Amniotic stem cell (primary cell): ENCODE measurements at places on chromosomes 7 and 10.

DNA sequence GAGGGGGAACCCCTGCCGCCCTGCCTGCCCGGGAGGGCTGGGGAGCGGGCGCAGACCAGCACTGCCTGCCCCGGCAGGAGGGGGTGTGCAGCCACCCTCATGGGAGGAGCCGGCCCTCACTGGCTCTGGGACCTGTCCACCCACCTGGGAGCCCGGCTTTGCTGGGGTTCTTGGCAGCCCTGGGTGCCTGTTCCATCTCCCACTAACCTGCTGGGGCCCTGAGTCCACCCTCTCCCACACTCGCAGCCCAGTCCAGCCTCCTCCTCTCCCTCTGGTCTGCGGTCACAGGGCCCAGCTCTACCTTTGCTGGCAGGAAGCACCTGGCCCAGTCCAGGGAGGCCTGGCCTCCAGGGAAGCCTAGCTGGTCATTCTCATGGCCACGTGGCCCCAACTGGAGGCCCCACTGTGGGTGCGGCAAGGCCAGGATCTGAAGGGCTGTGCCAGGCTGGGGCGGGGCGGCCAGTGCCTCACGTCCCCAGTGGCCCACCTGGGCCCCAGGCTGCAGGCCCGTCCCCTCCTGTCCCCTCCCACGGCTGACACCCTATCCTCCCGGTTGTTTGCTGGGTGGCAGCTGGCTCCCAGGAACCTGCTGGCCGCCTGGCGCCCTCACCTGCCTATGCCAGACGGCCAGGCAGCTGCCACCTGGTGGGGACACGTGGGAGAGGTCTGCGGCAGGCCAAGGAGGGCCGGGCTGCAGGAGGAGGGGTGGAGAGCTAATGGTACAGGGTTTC lies at the start of gene TMEM184A:
TSS of gene TMEM184A (minus strand) at position 393 of the 731 bp plus-strand sequence. CDS start 721 bp downstream, outside the sequence.
- DNase-seq = no peak

GRCh38 chr7:51019191-51019844 lies 236.6 kb upstream of the GRB10 start:
- DNase-seq = no peak

DNA sequence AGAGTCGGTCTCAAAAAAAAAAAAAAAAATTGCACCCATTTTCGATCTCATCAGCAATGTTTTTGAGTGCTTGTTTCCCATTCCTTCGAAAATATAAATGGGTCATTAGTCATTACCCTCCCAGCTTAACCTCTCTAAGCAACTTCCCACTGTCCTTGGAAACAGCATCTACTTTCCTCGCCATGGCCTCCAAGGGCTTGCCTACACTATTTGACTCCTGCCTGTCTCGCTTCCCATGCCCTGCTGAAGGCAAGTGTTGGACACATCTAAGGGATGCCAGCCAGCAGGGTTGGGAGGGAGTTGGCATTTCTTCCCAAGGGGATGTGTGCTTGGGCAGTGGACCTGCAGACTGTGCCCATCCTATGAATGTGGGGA lies 12.7 kb upstream of the RHBDD2 start:
- DNase-seq = no peak

- DNase-seq = no peak
Observed at GRCh38 chr10:110059925-110060324, 52.1 kb downstream of the ADD3 start.

GRCh38 chr7:44131173-44132029 lies 8.1 kb upstream of the POLD2 start:
- DNase-seq = no peak

- DNase-seq = peak; percentile 72
Observed at GRCh38 chr7:137667633-137668387, 179.0 kb downstream of the DGKI start.

DNA sequence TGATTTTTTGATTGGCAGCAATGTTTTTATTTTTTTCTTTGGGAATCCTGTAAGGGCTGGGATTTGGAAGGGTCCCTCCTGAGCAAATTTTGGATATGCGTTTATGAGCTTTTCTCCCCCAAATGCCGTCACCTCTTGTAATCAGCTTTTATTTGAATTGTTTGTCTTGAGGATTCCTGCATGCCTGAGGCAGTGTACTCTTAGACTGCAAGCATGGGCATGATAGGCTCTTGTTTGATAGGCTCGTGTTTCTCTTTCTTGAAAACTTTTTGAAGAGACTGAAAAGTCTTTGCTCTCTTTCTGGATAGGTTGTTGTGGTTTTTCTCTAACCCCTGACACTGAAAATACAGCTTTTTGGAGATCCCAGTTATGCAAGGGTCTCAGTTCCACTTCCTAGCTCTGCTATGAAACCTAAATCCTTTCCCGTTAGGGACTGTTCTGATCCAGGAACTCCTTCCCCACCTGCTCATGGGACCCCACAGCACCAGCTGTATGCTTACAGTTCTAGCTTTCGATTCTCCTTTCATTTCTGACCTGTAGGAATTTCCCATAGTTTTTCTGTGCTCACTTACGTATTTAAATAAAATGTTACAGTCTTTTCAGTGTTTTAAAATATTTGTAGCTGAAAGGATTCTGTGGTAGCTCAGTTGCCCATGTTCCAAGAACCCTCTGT lies 17.2 kb downstream of the TSPAN13 start:
- DNase-seq = no peak

- DNase-seq = no peak
Observed at GRCh38 chr7:31307972-31308371, 32.6 kb downstream of the NEUROD6 start.

- DNase-seq = peak; percentile 56
Observed at GRCh38 chr10:45249978-45250693, 65.3 kb downstream of the OR13A1 start.

DNA sequence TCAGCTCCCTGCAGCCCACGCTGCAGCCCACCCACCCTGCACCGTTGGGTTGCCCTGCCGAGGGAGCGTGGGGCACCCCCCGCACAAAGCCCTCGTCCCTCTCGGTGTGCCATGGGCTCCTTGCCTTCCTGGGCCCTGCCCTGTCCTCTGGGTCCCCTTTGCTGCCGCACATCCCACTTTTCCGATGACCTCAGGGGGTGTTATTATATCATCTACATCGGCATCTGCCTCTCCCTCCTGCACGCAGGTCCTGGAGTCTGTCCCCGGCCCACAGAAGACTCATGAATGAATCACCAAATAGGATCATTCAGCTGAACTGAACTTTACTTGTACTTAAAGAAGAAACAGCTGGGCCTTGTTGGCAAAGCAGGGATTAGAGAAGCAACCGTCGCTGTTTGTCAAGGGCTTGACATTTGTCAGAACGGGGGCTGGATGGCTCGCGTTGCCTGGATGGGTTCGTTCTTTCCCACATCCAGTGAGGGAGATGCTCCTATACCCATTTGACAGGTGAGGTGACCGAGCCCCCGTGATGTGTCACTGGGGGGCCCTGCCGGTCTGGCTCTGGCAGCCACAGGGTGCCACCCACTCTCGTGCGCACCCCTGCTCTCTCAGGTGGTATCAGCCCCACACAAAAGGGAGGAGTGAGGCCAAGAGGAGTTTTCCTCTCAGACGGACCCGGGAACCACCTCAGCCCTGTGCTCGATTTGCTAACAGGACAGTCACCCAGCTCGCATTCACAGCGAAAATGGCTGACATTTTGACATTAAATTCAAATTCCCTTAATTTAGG lies 58.6 kb upstream of the EBF3 start:
- DNase-seq = peak; percentile 86

DNA sequence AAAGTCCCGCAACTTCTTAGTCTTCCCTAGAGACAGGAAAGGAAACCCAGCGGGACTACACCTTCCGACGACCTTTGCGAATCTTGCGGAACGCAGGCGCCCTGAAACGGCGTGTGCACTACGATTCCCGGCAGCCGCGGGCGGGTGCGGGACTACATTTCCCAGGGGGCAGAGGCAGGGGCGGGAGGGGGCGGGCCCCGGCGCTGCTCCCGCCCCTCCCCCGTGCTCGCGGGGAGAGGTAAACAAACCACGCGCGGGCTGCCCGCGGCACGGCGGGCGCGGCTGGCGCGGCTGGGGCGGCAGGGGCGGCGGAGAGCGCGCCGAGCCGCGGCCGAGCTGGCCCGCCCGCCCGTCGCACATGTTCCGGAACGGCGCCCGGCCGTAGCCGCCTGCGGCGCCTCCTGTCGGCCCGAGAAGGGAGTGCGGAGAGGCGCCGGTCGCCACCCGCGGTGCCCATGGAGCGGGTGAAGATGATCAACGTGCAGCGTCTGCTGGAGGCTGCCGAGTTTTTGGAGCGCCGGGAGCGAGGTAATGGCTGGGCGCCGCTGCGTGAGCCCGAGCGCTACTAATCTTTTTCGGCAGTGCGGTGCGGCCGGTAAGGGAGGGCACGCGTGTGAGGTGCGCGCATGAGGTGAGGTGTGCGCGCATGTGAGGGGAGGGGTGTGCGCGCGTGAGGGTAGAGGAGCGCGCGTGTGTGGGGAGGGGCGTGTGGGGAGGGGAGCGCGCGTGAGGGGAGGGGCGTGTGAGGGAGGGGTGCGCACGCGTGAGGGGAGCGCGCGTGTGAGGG lies 18.5 kb downstream of the MXI1 start:
- DNase-seq = peak; percentile 78

DNA sequence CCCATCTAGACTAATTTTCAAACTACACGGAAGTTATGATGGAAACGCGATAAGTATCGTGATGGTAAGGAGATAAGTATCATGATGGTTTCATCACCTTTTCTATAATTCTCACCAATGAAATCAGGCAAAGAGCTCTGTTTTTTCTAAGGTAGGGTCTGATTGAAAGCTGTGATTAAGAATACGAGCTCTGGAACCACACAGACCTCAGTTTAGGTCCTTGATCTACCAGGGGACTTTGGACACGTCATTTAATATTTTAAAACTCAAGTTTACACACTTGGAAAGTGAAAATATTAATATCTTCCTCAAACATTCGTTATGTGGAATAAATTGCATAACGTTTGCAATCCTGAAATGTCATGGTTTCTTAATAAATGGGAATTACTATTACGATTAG lies 538.2 kb upstream of the CELF2 start:
- DNase-seq = no peak

DNA sequence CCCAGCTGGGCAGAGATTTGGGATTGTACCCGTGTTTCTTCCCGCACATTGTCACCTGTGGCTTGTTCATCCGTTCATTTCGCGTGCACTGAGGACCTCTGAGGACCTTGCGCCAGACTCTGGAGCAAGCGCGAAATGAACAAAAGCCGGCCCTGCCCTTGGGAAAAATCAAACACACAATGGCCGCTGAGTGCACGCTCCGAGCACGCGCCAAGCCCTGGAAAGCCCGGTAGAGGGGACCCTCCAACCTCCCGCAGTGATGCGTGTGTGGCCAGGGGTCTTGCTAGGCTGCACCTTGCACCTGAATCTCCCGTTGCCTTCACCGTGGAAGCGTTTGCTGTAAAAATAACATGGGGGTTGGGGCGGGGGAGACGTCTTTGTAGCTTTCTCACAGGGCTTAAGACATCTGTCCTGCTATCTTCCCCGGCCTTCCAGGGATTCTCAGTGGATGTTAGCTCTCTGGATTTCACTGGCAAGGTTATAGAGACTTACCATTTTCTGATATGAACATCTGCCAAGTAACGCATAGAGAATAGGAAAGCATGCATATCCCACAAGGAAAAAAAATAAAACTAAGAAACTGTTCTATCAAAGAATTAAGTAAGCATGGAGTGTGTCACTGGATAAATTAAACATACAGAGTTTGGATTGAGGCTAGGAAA lies 37.3 kb downstream of the ZNF777 start:
- no peak for DNase-seq

- DNase-seq = no peak
Observed at GRCh38 chr7:101939136-101939695, 121.8 kb downstream of the CUX1 start.

GRCh38 chr7:83119494-83119893 lies 43.2 kb downstream of the PCLO start:
- DNase-seq = no peak

GRCh38 chr10:6833458-6834011 lies 253.5 kb upstream of the PRKCQ start:
- DNase-seq = no peak

GRCh38 chr7:46292741-46293140 lies 371.7 kb upstream of the IGFBP3 start:
- DNase-seq = no peak

GRCh38 chr7:132537456-132538145 lies 38.7 kb downstream of the PLXNA4 start:
- DNase-seq = no peak

DNA sequence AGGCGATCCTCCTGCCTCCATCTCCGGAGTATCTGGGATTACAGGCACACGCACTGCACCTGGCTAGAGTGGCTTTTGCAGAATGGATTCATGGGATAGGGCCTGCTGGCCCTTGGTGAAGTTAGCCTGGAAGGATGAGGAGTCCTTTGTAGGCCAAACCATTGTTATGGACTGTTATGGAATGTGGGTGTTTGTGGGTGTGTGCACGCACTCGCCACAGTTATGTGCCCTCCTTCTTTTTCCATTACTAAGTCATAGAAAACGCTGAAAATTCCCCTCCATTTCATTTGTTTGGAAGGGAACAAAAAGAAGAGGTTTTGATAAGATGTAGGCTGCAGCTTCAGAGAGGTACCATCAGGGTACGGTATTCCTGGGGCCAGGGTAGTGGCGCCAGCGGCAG lies 15.0 kb downstream of the ZNF862 start:
- no peak for DNase-seq

GRCh38 chr10:108204528-108205305 lies 1040.2 kb upstream of the SORCS1 start:
- peak; percentile 17 for DNase-seq

DNA sequence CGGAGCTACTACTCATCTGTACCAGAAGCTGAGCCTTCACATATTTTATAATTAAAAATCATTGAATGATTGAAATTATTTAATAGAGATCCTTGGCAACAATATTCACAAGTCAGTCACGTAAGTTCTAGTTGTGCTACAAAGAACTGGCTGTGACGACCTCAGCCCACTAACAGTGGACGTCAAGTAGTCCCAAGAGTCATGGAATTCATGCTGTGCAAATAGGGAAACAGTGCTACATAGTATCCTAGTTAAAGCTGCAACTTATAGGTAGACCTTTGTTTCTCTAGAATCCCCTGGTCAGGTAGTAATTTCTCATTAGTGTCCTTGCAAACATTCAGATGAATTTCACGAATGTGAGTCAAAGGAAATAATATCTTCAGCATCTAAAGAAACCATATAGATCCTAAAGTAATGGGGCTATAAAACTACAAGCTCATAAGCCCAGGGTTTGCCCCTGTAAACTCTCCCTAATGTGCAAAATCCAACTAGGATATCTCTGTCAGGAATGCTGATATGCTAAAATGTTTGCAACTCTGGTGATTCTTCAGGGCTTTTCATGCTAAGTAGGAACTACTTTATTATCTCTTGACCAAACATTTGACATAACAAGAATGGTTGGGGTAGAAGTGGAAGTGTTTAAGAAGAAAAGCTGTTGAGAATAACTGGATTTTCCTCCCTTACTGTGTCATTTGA lies 31.2 kb downstream of the CFAP69 start:
- DNase-seq = no peak

DNA sequence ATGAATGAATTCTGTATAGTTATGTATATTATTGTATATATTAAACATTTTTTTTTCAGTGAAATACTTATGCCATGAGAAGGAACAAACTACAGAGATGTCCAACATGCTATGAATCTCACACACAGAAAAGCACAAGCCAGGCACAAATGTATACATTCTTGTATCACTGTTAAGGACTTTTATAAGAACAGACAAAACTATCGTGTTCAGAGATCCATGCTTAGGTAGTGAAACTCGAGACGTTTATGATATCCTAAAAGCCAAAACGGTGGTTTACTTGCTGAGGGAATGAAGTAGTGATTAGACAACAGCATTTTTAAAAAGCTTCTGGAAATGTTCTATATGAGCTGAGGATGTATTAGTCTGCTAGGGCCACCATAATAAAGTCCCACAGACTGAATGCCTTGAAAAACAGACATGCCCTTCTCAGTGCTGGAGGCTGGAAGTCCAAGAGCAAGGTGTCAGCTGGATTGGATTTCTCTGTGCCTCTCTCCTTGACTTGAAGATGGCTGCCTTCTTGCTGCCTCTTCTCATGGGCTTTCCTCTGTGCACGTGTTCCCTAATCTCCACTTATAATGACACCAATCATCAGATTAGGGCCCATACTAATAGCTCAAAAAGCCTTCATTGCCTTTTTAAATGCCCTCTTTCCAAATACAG lies 4.3 kb downstream of the MKI67 start:
- no peak for DNase-seq
